NCI-H1694 treated with DMSO at 0.1 percent for 48 hours (cell line): ENCODE measurements at places on chromosomes 12 and 14.

DNA sequence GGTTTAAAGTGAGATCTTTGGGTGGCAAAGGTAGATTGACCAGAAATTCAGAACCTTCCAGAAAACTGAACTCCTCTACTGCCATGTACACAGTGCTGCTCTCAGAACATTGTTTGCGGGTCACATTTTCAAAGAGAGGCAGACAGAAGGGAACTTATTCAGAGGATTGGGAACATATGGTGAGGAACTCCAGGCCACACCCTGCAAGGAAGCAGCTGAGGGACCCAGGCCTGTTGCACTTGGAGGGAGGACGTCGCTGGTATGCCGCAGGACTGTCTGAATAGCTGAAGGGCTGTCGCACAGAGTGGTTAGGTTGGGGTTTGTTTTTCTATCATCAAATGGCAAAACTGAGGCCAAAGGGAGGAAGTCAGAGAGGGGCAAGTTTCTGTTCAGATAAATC lies 441.1 kb downstream of the DPF3 start:
- no peak for DNase-seq

DNA sequence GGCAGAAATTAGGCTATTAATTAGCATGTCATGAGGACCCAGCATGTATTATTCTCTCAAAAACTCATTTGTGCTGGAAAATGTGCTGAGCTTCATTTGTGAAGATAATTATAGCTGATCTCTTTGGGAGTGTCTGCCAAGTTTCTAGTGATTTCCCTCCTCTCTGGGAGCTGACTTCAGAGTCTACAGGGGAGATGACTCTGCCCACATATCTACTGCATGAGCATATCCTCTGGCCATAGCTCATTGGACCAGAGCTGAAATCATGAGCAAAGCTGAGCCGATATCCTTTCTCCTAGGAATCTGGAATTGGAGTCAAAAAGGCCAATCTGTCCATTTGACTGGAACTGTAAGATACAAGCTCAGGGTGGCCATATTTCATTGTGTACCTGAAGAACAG lies 5.9 kb downstream of the CCDC198 start:
- no peak for DNase-seq

DNA sequence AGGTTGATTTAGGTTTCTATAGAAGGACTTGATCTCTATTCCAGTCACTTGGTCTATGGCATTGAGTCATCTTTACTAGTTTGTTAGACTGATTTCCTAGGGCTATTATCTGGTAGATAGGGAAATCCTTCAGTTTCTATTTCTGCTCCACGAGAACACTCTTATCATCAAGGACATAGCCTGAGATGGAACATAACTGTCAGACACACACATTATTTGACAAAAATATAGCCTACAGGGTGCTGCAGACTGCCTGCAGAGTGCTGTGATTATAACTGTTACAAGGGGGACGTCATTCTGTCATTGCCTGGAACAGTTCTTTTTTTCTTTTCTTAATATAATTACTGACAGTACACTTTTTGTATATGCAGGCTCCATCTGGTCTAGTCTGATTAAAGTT lies 82.0 kb downstream of the TMEM117 start:
- DNase-seq: no peak

DNA sequence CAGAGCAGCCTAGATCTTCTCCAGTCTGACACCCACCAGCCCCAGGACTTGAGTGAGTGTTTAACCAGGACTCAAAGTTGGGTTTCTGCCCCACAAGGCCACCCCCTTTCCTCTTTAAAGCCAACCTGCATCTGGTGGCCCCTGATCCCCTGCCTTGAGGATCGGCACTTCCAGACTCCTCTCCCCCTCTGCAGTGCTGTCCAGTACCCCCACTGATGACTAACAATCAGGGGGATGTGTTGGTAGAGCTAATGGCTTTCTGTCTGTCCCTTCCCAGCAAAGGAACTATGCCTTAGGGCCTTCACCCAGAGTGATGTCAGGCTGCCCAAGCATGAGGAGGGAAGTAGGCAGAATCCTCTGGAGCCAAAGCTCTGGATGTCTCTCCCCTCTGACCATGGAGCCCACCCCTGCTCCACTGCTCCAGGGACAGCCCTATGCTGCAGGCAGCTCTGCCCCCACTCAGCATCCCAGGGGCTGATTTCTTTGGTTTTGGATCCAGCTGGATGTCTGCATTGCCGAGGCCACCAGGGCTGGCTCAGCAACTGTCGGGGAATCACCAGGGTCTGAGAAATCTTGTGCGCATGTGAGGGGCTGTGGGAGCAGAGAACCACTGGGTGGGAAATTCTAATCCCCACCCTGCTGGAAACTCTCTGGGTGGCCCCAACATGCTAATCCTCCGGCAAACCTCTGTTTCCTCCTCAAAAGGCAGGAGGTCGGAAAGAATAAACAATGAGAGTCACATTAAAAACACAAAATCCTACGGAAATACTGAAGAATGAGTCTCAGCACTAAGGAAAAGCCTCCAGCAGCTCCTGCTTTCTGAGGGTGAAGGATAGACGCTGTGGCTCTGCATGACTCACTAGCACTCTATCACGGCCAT lies 42.9 kb downstream of the DAD1 start:
- no peak for DNase-seq

- no peak for DNase-seq
These were observed 12.4 kb downstream of the FBRSL1 start for GRCh38 chr12:132502149-132502881.

DNA sequence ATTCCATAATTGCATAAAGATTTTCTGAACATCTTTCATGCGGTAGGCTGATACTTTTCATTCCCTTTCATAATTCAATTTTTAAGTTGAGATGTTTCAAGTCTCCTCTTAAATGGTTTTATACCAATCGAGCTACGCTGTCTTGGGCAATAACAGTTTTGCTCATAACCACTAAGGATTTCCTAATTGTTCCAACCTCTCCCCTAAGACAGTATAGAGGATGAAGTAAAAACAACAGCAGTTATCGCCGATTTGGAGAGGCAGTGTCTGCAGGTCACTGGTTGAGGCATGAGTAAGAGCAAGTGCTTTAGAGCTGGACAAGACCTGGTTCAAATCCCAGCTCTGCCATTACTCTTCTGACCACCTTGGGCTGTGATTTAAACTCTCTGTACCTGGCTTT lies 6.9 kb upstream of the MED13L start:
- DNase-seq: no peak

- DNase-seq: no peak
These were observed 14.2 kb downstream of the SLC11A2 start for GRCh38 chr12:51011955-51012354.
